ENCODE measurements at places on chromosomes 2 and 18.

DNA sequence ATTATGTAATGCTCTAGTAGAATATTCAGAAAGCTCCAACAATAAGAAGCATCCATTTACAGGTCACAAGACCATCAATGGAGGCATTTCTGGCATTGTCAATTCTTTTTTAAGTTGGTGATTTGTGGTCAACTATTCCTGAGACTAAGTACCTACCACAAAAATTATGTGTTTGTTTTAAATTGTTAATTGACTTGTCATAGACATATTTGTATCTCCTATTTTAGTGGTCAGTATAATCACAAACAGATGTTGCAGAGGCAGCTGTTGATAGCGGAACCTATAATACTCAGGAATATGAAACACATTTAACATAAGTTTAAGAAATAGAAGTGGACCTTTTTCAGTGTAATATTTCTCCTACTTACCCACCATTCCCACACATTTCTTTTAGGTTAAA, 430.1 kb downstream of the CCDC85A start:
- DNase-seq: no peak

DNA sequence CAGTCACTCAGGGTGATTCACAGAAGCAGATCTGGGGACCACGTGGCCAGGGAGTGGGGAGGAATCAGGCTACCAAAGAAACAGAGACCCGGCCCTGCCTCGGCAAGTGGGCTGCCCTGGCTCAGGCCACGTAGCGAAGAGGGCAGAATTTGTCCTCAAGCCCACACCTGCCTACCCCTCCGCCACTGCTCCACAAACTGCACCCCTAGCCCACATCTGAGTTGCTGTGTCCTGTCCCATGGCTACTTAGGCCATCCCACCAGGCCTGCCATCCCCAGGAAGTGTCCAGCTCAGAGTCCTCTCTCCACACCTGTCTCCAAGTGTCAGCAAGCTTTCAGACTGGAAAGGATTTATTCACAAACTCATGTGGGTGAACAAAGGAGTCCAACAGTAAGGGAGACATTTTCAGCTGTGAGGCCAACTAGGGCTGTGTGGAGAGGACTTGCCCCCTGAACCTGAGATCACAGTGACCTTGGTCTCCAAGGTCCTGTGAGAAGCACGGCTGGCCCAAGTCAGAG, 31.7 kb upstream of the ASPRV1 start:
- no peak for DNase-seq

GRCh38 chr2:75020476-75020875, 62.0 kb downstream of the POLE4 start:
- no peak for DNase-seq

DNA sequence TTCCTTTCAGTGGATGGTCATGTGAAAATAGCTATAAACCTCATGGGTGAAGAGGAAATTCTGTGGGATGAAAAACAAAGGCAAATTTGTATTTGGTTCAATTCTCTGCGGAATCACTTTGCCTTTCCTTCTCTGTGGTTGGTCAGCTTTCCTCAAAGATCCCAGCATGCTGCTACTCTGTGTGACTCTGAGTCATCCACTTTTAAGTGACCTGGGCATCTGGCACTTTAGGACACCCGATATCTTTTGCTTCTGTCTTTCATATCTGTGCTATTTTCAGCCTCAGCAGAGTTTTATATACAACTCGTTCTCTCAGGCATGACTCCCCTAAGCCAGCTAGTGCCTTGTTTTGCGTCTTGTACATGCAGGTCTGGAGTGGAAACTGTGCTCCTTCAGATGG, 217.0 kb upstream of the PIEZO2 start:
- no peak for DNase-seq

GRCh38 chr2:69600425-69600824, 43.1 kb downstream of the AAK1 start:
- DNase-seq: no peak

DNA sequence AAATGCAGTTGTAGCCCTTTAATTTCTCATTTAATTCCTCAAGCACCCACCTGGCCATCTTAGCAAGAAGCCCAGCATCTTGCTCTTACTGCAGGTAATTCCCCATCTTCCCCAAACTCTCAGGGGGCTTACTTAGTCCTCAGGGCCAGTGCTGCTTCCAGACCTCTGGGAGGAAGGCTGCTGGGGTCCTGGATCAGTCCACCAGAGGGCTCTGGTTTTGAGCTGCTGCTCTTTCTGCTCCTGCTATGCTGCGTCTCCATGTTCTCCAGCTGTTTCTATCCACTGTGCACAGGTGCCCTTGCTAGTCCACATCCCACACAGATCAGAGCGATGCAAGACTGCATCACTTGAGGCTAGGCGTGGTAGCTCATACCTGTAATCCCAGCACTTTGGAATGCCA, 34.5 kb upstream of the TMEM87B start:
- no peak for DNase-seq

- no peak for DNase-seq
These were observed 25.5 kb downstream of the ELMOD3 start for GRCh38 chr2:85380048-85380447.

DNA sequence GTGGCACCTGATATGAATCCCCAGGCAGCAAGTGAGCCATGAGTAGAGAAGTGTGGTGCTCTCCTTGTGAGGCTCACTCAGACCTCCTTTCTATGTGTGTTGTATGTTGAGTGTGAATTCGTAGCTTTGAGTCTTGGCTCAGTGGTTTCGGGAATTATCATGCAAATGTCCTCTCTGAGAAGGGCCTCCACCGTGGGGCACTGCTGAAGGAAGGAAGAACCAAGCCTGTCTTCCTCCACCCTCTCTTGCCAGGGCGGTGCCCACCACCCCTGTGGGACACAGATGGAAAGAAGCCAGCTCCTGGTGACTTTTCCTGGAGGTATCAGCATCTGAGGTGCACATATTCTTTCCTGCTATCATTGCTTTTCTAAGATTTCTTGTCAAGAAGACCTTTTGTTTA, 156.1 kb downstream of the MYT1L start:
- no peak for DNase-seq

DNA sequence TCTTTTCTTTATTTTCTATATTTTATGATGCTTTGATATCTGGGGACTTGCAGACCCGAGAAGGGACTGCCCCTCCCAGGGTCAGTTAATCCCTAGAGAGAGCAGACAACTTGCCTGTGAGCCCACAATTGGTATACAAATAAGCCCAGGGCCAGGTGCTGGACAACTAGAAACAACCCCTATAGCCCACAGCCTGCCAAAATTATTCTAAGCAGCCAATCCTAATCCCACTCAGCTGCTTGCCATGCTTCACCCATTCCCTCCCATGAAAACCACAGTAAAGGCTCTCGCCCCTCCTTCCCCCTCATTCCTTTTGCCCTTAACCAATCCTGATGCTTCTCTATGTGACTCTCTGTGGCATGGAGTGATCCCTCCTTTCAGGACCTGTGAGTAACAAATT, 380.7 kb downstream of the RBM43 start:
- no peak for DNase-seq
